ENCODE measurements at places on chromosomes 1 and 21.

GRCh38 chr1:30189818-30190500, 533.4 kb downstream of the MATN1 start:
- no peak for DNase-seq

DNA sequence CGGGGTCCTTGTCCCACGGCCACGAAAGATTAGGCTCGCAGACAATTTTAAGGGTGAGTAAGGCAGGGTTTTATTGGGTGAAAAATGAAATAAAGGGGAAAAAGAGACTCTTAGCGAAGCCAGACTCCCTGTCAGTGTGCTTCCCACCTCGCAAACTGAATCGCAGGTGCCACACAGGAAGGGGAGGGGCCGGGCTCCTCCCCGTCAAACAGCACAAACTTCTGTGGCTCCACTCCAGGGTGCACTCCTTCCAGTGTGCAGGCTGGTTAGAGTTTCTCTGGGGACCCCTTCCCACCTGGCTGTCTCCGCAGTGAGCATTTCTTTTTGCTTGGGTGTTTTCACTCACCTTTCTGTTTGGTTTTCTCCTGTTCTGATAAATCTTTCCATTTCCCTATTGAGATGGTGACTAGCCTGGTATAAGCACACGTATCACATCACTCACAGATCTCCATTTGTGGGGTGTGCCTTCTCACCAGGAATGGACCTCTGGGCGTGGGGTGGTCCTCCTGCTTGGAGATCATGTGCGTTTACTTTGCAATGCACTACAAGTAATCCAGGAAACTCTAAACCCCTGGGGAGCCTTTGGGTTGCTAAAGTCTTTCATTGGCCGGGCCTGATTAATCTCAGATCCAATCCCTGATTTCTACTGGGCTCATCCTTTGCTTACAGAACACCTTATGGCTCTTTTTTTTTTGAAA, 37.6 kb upstream of the GALNT2 start:
- DNase-seq: no peak

DNA sequence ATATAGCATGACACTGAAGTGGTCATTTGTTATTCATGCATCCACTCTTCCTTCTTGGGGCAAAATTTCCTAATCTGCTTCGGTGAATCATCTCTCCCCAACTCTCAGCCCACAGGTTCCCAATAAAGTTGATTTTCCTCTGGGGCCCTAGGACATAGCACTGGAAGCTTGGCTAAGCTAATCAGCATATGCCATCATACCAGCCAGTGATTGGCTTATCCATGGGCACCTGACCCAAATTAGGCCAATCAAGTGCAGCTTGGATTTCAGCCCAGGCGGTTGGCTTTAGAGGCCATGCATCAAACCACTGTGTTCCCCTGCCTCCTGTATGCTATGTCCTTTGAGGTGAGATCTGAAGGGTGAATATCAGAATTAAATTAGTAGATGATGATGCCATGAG, 58.9 kb downstream of the C1orf94 start:
- DNase-seq: no peak

GRCh38 chr1:93577536-93578432, 103.9 kb downstream of the BCAR3 start:
- DNase-seq: no peak

DNA sequence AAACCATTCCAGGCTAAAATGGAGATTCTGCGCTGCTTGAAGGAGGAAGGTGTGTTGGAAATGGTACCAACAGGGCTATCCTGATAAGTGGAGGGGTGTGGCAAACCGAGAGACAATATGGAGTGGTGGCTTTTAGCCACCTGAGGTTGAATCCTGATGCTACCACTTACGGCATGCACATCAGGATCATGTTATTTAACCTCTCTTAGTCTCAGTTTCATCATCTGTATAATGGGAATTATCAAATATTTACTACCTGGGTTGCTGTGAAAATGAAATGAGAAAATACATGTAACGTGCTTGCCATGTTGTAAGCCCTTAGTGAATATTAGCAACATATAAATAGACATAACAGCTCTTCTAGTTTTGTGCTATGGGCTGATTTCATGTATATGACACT, 117.1 kb downstream of the TBX19 start:
- no peak for DNase-seq

DNA sequence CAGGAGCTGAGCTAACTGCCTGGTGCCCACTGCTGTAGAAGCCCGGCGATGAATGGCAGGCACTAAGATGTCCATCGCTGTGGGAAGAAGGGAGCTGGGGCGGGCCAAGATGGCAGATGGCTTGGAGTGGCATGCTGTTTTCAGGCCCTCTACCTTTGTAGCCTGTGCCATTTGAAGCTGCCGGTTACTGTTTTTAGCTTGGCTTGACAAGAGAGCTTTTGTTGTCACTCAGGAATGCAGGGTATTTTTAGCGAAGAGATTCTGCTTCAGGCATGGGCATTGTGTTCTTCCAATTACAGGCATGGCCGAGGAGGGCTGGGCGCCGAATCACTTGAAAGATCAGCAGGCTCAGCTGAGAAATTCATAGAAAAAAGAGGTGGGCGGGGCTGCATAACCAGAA, 348.7 kb downstream of the RPS6KC1 start:
- no peak for DNase-seq

DNA sequence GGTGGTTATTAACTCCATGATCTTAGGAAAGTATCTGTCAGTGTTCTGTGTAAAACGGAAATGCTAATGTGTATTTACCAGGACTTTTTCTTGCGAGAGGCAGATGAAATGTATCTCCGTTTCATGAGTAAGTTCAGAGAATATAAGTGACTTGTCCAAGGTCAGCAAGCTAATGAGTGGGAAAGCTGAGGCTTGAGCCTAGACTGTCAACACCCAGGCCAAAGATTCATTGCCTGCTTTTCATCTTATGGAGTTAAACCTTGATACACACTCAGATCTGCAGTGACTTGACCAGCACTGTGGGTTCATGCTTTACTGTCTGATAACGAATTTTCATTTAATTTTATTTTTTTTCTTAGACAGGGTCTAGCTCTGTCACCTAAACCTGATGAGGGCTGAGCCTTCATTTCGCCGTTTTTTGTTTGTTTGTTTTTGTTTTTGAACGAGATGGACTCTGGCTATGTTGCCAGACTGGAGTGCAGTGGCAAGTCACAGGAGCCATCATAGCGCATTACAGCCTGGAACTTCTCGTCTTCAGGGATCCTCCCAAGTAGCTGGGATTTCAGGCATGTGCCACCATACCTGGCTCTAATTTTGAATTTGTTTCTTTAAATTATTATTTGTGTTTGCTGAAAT, 918 bp upstream of the JTB start:
- no peak for DNase-seq

GRCh38 chr1:208476846-208477170, 232.6 kb upstream of the PLXNA2 start:
- no peak for DNase-seq

- no peak for DNase-seq
These were observed 28.0 kb downstream of the AGPAT3 start for GRCh38 chr21:43892984-43893535.

All from RCC 7860 (cell line).